ENCODE measurements at places on chromosomes 6 and 20.

DNA sequence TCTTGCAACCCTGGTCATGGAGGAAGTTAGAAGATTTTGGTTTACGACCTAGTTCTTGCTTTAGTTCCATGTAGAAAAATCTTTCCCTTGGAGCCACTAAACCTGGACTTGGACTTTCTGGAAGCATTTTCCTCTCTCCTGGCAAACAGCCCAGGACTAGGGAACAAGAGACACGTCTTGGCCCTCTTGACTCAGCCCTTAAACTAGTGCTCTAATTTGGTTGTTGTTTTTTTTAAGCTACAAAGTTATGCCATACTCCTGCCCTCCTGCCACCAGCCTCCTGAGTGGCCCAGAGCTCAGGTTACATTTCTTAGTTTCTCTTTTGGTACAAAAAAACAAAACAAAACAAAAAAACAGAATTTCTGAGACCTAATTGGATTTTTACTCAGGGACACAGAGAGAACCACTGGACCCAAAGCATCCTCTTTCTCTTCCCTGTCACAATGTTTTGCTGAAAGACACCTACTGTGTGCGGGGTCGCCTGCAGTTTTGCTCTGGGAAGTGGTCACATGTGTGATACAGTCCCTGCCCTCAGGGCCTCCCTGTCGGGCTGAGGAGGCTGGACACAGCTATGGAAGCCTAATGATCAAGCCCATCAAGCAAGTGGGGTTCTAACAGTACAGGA is 32.3 kb upstream of the SCUBE3 start:
- no peak overlapping the region for H3K27ac ChIP-seq
- no peak overlapping the region for H3K4me3 ChIP-seq
- peaks cover 21% of the 10 kb centered on the region for H3K27me3 ChIP-seq

DNA sequence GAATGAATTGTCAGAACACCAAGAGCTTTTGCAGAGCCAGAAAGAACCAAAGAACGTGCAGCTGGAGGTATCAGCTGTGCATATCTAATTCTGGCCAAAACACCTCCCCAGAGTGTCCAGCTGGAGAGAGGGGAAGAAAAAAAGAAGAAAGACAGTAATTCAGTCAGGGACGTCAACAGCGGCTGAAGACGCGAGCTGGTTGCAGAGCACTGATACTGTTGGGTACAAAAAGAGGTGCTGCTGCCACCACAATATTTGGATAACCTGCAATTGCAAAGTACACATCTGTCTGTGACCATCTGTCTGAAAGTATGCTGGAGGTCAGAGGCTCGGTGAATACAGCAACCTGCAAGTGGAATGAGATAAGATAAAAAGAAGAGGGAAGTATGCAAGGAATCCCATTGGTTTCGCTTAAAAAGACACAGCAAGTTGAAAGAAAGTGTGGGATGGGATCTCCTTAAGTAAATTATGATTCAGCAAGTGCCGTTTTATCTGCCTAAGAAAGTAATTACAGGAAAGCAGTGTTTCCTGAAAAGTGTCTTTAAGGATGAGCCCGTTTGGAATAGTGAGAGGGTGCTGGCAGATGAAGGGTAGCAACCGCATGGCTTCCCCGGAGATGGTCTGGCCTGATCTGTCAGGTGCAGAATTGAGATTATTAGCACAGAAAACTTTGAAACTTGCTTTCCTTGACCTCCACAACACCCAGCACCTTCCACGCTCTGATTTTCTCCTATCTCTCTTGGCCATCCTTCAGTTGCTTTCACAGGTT is 189.9 kb upstream of the PRDM1 start:
- peaks cover 22% of the 10 kb centered on the region for H3K27me3 ChIP-seq
- H3K36me3 ChIP-seq = no peaks in the 10 kb centered on the region
- peaks cover 30% of the 10 kb centered on the region for H3K4me1 ChIP-seq
- no peak overlapping the region for H3K27ac ChIP-seq

DNA sequence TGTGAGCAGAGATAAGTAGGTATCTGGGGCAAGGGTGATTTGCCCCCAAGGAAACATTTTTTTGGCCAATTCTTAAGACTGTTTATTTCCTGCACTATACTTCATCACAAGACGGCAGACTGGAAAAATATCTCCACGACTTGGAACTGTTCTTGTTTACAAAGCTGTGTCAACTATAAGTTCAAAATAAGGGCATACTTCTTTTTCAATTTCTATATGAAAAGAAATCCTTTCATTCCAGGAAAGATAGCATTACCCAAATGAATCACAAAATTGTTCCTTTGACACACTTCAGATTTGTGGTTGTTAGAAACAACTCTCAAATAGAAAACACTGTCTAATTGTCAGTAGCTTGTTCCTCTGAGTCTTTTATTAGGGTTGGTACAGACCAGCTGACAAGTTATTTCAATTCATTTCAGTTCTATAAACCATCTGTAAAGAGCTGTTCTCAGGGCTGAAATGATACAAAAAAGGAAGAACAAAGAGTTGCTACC is 212.9 kb upstream of the PRDM1 start:
- peaks cover 10% of the 10 kb centered on the region for H3K4me1 ChIP-seq
- H3K36me3 ChIP-seq = no peaks in the 10 kb centered on the region
- no peak overlapping the region for H3K27ac ChIP-seq
- DNase-seq = no peak
- no peak overlapping the region for H3K4me3 ChIP-seq

DNA sequence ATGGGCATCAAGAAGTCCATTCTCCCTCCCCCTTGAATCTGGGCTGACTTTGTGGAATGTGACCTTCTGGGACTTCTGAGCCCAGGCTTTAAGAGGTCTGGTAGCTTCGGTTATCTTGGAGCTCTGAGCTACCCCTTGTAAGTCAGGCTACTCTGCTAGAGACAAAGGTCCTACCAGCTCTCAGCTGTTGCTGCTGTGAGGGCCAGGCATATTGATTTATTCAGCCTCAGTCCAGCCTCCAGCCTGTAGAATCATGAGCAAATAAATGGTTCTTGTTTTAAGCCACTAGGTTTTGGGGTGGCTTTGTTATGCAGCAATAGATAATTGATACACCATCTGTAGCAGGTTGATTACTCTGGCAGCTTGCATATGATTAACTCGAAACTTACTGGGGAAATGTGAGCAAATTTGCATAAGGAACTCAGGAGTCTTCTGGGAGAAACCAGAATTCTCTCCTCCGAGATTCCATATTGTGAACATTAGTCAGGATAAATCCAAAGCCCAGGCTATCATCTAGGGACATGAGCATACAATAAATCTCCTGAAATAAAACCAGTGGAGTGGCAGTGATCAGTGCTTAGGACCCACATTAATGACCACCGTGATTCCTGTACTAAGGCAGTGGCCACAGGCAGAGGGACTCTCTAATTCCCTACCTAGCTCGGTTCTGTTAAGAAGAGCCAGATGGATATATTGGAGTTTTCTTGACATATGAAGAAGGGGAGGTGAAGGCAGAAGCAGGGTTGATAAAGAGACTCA is 336.1 kb downstream of the CDC5L start:
- DNase-seq = no peak
- no peaks in the 10 kb centered on the region for H3K27me3 ChIP-seq
- H3K4me1 ChIP-seq = no peaks in the 10 kb centered on the region
- no peaks in the 10 kb centered on the region for H3K36me3 ChIP-seq
- H3K27ac ChIP-seq = no peak overlapping the region
- no peak overlapping the region for H3K4me3 ChIP-seq

DNA sequence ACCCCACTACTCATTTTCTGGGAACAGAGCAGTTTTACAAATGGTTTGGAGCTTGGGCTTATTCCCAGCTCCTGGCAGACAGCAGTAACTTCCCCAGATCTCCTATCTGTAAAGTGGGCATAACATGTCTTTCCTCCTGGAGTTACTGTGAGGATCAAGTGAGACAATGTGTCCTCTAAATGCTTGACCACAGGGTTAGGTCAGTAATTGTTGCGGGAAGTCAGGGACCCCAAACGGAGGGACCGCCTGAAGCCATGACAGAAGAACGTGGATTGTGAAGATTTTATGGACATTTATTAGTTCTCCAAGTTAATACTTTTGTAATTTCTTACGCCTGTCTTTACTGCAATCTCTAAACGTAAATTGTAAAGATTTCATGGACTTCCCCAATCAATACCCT is 15.3 kb upstream of the ZNFX1 start:
- DNase-seq = no peak
- H3K27ac ChIP-seq = no peak overlapping the region
- peaks cover 15% of the 10 kb centered on the region for H3K4me1 ChIP-seq
- H3K4me3 ChIP-seq = no peak overlapping the region
- no peaks in the 10 kb centered on the region for H3K27me3 ChIP-seq

DNA sequence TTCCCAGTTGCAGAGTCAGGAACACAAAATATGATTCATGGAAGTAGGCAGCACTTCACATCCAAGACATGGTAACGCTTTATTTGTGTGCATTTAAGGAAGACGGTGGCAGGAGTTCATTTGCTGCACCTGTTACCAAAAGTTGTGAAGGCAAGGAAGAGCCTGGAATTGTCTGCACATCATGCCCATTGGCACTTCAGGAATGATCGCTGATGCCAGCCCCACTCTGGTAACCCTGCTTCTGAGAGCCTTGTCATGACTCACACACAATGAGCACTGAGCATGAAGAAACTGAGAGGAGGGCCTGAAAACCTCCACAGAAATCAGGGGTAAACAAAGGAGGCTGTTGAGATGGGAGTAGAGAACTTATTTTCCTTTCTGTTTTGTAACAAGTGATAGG is 181.1 kb downstream of the RPS12 start:
- H3K4me3 ChIP-seq = no peak overlapping the region
- no peaks in the 10 kb centered on the region for H3K4me1 ChIP-seq
- H3K27me3 ChIP-seq = peaks cover 11% of the 10 kb centered on the region
- H3K27ac ChIP-seq = no peak overlapping the region
- H3K36me3 ChIP-seq = no peaks in the 10 kb centered on the region

- no peak for DNase-seq
- no peaks in the 10 kb centered on the region for H3K4me1 ChIP-seq
- H3K4me3 ChIP-seq = no peak overlapping the region
- H3K36me3 ChIP-seq = no peaks in the 10 kb centered on the region
Observed at GRCh38 chr20:21628800-21629199, 76.7 kb upstream of the PAX1 start.

DNA sequence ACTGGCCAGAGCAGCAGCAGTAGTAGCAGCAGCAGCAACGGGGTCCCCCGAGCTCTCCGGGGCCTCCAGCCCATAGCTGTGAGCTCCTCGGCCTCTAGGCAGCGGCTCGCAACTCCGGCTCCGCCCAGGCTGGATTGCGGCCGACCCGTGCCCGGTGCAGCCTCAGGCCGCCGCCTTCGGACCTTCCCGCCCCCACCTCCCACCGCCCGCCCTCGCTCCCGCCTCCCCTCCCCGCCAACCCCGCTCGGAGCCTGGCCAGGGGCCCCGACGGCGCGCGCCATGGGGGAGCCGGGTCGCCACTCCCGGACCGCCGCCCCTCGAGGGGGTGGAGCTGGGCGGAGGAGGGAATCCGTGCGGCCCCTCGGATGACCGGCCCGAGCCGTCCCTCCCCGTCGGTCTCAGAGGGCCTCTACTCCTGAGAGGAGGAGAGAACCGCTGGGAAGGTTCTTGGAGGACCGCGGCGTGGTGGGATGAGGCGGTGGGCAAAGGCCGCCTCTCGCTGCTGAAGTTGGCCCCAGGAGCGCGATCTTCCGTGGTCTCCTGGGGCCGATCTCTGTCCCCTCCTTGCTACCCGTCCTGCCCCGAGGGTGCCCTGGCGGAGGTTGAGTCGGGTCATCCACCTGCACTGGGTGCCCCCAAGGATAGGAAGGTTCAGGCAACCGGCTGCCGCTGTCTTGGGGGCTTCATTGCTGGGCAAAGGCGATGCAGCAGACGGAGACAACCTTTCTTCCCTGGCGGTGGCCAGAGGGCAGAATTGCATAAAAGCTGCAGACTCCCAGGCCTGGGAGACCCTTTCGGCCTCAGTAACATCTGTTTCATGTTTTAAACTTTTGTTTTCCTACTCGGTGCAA is at the start of gene ADAM33:
TSS of gene ADAM33 (minus strand) at position 80 of the 851 bp plus-strand sequence. CDS start at position 74, 6 bp downstream.
- no peak within 1 kb of the TSS for H3K4me3 ChIP-seq
- no peak within 1 kb of the TSS for H3K27ac ChIP-seq
- H3K36me3 ChIP-seq = no peaks in the 10 kb centered on the region
- H3K27me3 ChIP-seq = peaks cover 45% of the 10 kb centered on the region

DNA sequence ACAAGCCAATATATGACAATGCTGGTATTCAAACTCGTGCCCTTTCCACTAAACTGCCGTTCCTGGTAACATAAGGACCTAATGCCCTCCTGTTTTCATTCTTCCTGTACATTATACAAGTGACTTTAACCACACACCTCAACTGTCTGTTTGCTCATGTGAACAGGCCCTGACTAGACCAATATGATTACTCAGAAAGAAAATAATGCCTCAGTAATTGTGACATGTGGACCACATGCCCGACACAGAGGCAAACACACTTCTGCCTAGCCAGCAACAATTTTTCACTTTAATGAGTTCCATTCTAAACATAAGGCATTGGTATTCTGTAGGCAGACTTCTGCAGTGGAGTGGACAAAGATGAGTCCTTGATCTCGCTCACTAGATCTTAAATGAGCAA is 30.0 kb downstream of the SLC22A16 start:
- no peak overlapping the region for H3K27ac ChIP-seq
- peaks cover 11% of the 10 kb centered on the region for H3K27me3 ChIP-seq
- H3K4me1 ChIP-seq = no peaks in the 10 kb centered on the region
- no peaks in the 10 kb centered on the region for H3K36me3 ChIP-seq

- no peaks in the 10 kb centered on the region for H3K36me3 ChIP-seq
- H3K27me3 ChIP-seq = no peaks in the 10 kb centered on the region
- peak within 1 kb of the TSS; percentile 81 for H3K4me3 ChIP-seq
- peak within 1 kb of the TSS; percentile 35 for H3K27ac ChIP-seq
Observed at GRCh38 chr20:56358600-56359211, at the start of gene FAM210B. TSS of gene FAM210B (plus strand) at chr20:56358974. CDS start at chr20:56359006, 32 bp downstream.

DNA sequence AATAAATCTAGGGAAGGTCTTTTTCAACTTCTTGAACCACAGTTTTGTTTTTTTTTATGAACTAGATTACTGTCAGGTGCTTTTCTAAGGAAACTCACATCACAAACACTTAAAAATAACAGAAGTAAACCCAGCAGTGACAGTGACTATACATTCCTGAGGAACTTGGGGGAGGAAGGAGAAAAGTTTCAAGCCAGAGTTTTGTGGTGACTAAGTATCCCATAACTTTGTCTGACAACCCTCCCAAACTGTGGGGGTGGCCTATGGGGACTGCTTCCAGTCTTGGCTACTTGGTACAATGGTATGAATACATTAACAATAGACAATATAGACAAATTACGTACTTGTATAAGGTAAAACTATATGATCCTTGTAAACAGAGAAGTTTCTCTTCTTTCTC is 202.5 kb upstream of the MAN1A1 start:
- no peak overlapping the region for H3K4me3 ChIP-seq
- DNase-seq = no peak
- H3K36me3 ChIP-seq = peaks cover 2% of the 10 kb centered on the region

DNA sequence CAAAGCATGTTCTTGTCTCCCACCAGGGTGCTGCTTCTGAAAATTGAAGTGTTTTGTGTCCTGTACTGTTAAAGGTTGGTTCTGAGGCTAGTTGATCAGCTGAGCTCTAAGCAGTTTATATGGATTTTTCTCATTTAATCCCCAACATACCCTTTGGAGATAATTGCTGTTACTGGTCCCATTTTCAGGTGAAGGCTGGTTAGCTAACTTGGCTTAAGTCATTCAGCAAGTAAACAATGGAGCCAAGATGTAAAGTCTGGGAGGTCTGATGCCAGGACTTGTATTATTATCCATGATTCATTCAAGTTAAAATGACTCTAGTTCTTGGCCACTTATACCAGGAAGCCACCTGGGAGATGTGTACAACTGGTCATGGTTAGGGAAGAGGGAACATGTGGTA is 42.5 kb upstream of the FERMT1 start:
- no peaks in the 10 kb centered on the region for H3K4me1 ChIP-seq
- no peak overlapping the region for H3K27ac ChIP-seq
- H3K36me3 ChIP-seq = no peaks in the 10 kb centered on the region
- DNase-seq = no peak
- no peak overlapping the region for H3K4me3 ChIP-seq

- H3K27ac ChIP-seq = peak overlapping the region; percentile 91
- H3K36me3 ChIP-seq = peaks cover 3% of the 10 kb centered on the region
- H3K4me3 ChIP-seq = peak overlapping the region; percentile 48
- peaks cover 62% of the 10 kb centered on the region for H3K4me1 ChIP-seq
- no peaks in the 10 kb centered on the region for H3K27me3 ChIP-seq
- peak; percentile 8 for DNase-seq
Observed at GRCh38 chr20:47318586-47319516, 37.6 kb downstream of the ZMYND8 start.
